ENCODE measurements at places on chromosomes 1 and 21. TPM values are rescaled to one million over a fixed set of nuclear protein-coding genes. Genes with fewer than 3 reads are reported as not detected.

The C1QTNF12 gene
- total RNA-seq: 0.51 TPM

The BNIPL gene
- 0.43 TPM for total RNA-seq

The FLG2 gene
- total RNA-seq: not detected

The SFN gene
- total RNA-seq: not detected

GRCh38 chr1:82845866-82846265 is 1045.1 kb downstream of the ADGRL2 start:
- no peak for DNase-seq

- DNase-seq: no peak
Observed at GRCh38 chr1:112341986-112342385, 54.0 kb upstream of the CTTNBP2NL start.

GRCh38 chr1:201736707-201737320 is 92.1 kb upstream of the IPO9 start:
- DNase-seq: no peak

GRCh38 chr1:234869182-234870019 is 259.2 kb downstream of the TOMM20 start:
- no peak for DNase-seq

All from Right ventricle myocardium superior (tissue), 1 donor.